ENCODE measurements at places on chromosomes 3 and 15. TPM values are rescaled to one million over a fixed set of nuclear protein-coding genes. Genes with fewer than 3 reads are reported as not detected.

DNA sequence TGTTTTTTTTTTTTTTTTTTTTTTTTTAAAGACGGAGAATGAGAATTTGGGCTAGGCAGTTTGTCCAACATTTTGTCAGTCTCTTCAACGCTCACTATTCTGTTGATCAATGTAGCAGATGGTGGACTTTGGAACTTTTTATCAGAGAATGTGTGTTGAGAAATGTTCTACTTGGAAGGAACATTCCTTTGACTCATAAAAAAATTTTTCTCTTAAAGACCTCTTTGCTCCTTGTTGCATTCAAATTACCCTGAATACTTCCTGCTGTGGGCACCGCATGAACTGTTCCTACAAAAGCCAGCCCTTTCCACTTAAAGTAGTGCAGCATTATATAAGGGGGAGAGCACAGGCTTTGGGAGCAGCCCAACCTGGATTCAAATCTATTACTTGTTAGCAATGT, 182.9 kb downstream of the AKAP13 start:
- no peak for DNase-seq

The DOCK3 gene
- 4.6 TPM for total RNA-seq

The ZNF502 gene
- 3.1 TPM for total RNA-seq

The GPX1 gene
- total RNA-seq: 120 TPM

The CCR3 gene
- not detected for total RNA-seq

The IMPDH2 gene
- total RNA-seq: 70.3 TPM

Measured in heart right ventricle (tissue), 16 donors.